Bone marrow (tissue), 2 donors: ENCODE measurements at places on chromosomes 7 and 10.

- DNase-seq: no peak
These were observed 377.7 kb upstream of the KLF6 start for GRCh38 chr10:4162571-4163286.

DNA sequence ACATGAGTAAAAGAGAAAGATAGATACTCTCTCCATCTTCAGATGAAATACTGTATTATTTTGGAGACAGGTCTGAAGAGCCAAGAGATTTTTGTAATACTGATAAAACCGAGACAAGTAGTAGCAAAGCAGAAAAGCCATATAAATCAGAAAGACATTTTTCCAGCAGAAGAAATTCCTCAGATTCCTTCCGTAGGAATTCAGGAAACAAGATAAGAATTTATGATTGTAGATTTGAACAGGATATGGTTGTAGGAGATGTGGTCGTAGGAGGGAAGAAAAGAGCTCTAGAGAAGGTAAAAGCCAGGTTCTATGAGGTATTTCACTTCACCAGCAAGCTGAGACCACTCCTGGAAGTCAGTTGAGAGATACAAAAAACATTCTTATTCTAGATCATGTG is 17.6 kb upstream of the AASS start:
- DNase-seq: no peak

GRCh38 chr10:99996671-99997648 is 12.8 kb downstream of the DNMBP start:
- no peak for DNase-seq

GRCh38 chr7:117790731-117791130 is 82.5 kb downstream of the CTTNBP2 start:
- DNase-seq: no peak

DNA sequence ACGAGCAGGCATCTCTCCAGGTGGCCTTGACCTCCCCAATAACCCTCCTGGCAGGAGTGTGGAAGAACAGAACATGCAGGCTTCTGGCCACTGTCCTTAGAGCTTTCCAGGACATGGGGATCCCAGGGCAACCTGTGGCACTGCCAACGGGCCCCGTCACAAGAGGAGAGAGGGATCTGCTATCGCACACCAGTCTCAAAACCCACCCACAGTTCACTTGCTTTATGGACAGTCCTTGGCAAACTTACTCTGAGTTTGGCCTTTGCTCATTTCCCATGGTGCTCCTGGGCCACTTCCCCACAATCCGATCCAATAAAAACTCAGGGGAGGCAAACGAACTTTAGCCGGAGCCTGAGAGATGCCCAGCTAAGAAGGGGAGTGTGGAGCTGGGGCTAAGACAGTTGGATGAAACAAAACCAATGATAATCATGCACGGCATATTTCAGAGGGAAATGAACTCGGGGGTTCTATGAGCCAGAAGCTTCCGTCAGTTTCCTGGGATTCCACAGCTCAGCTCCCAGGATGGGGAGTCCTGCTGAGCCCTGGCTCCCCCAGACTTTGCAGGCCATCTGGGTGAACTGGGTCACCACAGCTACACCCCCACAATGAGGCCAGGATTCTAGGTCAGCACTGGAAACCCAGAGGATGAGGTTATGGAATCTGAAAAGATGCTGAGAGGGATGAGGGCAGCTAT is 158.4 kb downstream of the NEURL1 start:
- no peak for DNase-seq
